ENCODE measurements at places on chromosomes 2 and 18.

- DNase-seq, result peak; percentile 94
Measured at GRCh38 chr2:15577071-15577735, 14.5 kb upstream of the DDX1 start.

GRCh38 chr18:45009756-45010155 is 329.1 kb downstream of the SETBP1 start:
- no peak for DNase-seq

- peak; percentile 73 for DNase-seq
Measured at GRCh38 chr2:169038338-169038757, 7.2 kb upstream of the ABCB11 start.

DNA sequence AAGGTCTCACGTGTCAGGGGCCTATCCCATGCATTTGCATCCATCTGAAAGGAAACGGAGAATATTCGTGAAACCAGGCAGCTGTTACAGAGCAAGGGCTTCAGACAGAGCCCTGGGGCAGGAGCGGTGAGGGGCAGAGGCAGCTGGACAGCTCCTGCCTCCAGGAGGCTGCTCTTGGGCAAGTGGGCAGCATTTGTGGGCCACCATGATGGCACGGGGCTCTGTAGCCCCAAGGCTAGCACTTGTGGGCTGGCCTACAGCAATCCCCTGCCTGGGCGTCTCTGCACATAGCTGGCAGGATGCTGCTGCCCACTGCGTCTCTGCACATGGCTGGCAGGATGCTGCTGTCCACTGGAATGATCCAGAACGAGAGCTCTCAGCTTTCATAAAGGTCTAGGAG is 52.8 kb upstream of the PTMA start:
- no peak for DNase-seq

DNA sequence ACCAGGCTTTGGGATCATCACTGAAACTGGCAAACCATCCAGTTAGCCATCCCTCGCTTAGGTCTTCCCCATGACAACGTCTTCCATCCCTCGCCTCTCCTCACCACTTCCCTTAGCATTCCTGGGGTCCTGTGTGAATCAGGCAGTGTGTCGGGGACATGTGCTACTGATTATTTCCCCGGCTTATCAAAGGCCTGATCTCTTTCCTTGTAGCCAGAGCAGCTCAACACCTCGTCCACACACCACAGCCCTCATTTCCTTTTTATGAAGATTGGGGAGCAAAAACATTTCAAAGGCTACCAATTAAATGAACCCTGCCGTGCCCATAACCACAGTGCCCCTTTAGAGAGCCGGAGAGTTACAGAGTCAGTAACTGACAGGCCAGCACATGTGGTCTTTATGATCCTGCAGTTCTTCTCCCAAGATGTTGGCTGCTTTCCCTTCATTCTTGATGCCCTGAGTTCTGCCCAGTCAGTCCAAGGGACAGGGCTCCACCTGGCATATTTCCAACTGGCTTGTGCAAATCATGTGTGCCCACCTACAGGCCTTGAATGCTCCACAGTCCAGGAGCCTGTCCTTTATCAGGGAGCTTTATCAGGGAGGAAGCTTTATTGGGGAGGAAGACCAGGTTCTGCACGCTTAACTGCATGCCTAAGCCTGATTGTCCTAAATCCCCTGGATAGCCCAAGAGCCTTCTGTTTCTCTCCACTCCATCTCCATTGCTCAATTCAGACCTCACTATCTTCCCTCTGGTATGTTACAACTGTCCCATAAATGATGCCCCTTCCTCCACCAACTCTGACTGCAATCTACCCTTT is 343.1 kb downstream of the CYRIA start:
- no peak for DNase-seq

Data from choroid plexus epithelial cell (primary cell).